ENCODE measurements at places on chromosomes 6 and 20.

DNA sequence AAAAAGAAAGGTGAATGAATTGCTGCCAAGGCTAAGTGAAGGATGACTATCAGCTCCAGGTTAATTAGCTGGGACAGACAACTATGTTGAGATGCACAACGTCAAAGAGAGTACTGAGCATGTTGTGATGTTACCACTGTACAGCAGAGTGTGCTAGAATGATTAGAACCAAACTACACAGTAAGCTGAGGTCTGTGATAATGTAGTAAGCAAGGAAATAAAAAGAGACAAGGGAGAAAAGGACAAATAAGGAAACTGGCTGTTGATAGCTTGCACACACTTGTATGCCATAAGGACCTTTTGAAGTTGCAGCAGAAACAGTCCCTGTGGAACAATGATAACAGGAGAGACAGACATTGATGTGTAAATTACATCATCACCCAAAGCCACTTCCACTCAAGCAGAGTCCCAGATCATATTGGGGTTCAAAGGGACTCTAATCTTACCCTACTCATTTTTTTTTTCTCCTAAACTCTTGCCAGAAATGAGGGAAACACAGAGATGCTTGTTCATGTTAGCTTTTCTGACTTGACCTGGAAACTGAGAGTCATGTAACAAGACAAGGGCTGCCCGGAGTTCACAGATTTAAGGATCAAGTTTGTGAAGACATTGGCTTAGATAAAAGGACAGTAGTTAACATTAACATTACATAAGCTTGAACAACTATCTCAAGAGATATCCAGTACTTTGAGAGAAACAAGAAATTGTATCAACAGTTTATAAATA, 189.9 kb downstream of the CENPW start:
- no peak for DNase-seq

DNA sequence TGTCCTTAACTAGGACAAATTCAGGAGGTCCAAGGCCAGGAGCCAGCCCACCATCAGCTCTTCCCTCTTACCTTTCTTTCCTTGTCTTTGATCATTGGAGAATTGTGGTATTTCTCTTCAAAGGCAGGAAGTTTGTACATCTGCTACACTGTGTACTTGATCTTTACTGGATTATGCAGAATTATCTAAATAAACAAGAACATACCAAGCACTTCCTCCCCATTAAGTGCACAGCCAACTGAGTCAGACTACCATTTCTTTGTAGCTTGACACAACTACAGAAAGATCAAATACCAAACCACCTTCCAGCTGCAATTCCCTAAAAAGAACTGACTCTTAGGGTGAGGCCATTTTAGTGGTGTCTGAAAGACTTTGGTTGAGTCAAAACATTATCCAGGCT, 195.1 kb downstream of the HDGFL1 start:
- DNase-seq, result no peak

- DNase-seq, result no peak
Measured at GRCh38 chr6:127690092-127690491, 113.1 kb downstream of the C6orf58 start.

DNA sequence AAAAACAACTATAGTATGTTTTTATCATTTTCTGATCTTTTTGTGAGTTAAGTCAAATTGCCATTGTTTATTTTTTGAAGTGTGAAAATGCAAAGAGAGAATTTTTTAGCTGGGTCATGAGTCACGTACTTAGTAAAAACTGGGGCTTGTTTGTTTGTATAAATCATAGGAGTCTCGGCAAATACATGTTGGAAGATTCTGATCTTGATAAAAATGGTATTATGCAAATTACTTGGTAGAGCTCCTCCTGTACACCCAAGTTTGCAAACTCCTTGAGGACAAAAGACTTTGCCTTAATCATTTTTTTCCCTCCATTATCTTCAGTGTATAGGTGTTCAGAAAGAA, 25.8 kb downstream of the TBPL1 start:
- no peak for DNase-seq

GRCh38 chr6:95741045-95741444, 163.7 kb downstream of the MANEA start:
- no peak for DNase-seq

Measured in stimulated activated CD8-positive, alpha-beta memory T cell treated with anti-CD3 and anti-CD28 coated beads, Interleukin-15, amount 100 ng/mL, for 1 hour (primary cell).